ENCODE measurements at places on chromosomes 5 and 9.

DNA sequence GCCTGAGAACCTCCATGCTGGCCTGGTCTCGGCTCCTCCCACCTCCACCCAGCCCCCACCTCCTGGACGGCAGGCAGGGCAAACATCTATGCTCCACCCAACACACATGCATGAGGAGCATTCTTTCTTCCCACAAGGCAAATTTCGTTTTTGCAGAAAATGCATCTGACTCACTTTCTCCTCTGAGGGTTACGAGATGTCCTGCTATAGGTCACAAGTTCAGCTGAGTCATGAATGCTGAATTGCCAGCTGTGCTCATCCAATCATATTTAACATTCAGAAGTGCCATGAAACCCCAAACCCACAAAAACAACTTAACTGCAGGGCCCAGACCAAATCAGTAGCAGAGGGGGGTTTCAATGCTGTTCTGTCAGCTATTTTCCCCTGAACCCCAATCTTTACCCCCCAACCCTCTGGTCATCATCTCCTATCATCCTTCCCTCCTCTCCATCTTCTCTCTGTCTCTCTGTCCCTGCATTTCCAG lies 39.0 kb upstream of the OSMR start:
- peak; percentile 74 for DNase-seq

- DNase-seq: peak; percentile 55
Observed at GRCh38 chr9:88775037-88775471, 216.2 kb upstream of the S1PR3 start.

DNA sequence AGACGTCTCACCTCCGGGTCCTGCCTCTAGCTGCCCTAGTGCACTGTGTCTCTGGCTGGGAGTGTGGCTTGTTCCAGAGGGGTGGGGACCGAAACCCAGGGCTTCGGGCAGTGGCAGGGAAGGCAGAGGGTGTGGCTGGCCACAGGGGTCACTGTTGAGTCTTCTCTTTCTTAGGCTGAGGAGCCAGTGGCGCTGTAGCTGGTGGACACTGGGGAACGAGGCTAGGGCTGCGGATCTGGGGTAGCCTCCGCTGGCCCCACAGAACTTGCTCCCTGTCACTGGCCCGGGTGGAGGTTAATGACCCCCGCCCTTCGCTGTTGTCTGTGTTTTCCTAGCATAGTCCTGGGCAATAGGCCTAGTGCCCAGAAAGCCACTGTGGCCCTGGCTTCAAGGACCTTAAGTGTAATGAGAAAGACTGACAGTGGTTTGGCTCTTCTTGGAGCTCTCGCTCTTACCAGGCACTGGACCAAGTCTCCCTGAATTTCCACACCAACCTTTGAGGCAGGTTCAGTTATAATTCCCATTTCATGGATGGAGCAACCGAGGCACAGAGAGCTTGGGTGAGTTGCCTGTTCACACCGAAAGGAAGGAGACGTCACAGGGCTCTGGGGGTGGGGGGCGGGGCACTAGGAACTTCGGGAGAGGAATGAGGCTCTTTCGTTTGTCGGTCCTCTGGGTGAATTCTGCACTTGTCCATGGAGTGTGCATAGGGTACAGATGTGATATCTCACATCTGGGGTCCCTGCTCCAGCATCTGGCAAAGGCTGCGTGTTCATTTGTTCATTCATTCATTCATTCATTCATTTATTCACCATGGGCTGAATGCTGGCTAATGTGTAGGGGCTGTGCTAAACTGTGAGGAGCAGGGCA lies 4.8 kb upstream of the IER5L start:
- no peak for DNase-seq

DNA sequence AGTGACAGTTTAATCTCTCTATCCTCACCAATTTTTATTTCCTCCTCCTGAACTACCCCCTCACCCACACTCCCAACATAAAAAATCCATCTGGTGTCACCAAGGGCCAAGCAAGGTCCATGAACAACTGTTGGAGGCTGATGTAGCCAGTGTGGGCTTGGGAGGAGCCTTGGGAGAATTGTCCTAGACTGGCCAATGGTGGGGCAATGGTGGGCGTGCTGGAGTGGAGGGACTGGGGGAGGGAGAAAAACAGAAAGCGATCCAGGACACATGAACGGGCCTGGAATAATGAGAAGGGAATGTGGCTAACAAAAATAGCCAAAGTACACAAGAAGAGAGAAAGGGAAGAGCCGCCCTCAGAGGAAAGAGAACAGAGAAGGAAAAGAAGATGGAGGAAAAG lies 272.6 kb downstream of the ENC1 start:
- DNase-seq: no peak

GRCh38 chr9:17600962-17601593 lies 22.2 kb downstream of the SH3GL2 start:
- DNase-seq: no peak

DNA sequence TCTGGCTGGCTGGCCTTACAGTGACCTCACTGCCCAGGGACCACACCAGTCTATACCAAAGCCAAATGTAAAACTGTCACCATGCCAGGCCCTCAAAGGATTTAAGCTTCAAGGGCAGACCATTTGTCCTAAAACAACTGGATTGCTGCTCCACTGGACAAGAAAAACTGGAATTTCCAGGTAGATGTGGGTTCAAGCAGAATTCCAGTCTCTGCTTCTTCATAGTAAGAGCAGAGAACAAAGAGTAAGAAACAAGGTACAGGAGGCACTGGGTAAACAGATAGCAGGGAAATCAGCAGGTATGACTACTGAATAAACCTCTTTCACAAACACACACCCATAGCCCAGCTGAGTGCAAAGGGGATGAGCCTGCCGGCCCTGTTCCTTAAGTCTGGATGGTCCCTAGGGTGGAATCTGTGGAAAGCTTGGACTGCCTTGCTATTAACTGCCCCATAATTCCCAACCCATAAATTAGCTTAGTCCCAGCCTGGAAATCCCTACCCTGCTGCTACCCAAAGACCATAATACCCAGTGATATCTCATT lies 5.5 kb downstream of the B4GALT1 start:
- DNase-seq: no peak

- DNase-seq: peak; percentile 71
Observed at GRCh38 chr5:142106061-142106460, 2.5 kb upstream of the NDFIP1 start.

- no peak for DNase-seq
Observed at GRCh38 chr9:95116002-95116807, 201.3 kb downstream of the FANCC start.

DNA sequence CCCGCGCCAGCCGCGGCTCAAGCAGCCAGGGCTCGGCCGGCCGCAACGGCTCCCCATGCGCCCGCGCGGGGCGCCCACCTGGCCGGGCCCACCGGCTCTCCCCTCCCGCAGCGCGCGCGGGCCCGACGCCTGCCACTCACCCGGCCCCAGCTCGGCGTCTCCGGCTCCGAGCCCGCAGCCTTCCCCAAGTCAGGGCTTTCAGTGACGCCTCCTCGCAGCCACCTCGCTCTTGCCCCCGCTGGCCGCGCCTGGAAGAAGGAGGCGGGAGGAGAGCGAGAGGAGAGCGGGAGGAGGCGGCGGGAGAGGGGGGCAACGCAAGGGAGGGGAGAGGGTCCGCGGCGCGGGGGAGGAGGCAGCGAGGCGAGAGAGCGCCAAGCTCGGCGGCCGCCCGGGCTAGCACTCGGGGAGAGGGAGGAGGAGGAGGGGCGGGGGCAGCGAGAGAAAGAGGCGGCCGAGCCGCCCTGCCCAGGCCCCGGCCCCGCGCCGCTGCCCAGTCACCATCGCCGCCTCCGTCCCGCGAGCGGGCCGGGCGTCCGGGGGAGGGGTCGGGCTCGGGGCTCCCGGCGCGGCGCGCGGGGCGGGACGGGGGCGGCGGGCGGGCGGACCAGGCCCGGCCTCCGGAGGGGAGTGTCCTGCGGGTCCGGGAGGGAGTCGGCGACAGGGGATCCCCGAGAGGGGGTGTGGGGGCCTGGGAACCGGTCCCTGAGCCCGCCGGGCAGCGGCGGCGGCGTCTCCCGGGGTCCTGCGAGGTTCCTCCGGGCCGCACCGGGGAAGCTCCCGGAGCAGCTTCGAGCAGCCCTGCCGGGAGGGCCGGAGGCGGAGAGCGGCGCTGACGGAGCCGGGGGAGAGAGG lies at the start of gene LHFPL2:
Gene LHFPL2, minus strand, starts transcription at position 414 of the 852 bp plus-strand sequence. CDS start 138,559 bp downstream, outside the sequence.
- DNase-seq: peak; percentile 93

DNA sequence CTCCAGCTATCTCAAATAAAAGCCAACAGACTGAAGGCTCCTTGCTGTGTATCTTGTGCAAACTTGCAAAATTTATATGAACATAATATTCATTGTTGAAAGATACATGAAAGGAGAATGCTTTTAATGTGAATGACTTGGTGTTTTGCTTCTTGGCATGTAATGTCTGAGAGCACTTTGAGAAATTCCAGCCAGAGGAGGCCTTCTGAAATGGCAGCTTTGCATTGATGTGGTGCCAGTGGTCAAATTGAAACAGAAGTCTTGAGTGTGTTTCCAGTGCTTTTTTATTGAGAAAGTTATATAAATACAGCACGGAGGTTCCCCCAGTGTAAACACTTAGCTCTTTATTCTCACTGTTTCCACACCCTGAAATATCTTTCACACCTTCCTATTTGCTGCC lies 182.1 kb downstream of the ADCY2 start:
- no peak for DNase-seq

- DNase-seq: no peak
Observed at GRCh38 chr5:94920570-94920969, 302.1 kb downstream of the SLF1 start.

- DNase-seq: peak; percentile 60
Observed at GRCh38 chr9:73151653-73152542, at the start of gene ANXA1. Gene ANXA1, plus strand, starts transcription at chr9:73151865. Its CDS starts 6,671 bp downstream, at chr9:73158536.

- no peak for DNase-seq
Observed at GRCh38 chr9:109916316-109916715, 136.3 kb downstream of the PALM2AKAP2 start.

DNA sequence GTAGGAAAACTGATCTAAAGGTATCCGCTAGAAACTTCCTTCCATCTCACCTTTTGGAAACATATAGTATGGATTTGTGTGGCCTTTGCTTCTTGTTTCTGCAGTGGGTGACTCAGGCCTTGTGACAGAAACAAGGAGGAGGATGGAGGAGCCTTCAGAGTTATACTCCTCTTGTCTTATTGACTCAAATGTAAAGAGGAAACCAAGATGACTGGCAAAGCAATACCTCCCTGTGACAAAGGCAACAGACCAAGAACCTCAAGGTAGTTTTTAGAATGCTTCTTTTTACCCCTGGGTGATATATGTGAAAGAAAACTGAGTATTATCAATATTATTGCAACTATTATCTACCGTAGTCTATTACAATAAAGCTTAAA lies 123.3 kb upstream of the SLIT3 start:
- no peak for DNase-seq

DNA sequence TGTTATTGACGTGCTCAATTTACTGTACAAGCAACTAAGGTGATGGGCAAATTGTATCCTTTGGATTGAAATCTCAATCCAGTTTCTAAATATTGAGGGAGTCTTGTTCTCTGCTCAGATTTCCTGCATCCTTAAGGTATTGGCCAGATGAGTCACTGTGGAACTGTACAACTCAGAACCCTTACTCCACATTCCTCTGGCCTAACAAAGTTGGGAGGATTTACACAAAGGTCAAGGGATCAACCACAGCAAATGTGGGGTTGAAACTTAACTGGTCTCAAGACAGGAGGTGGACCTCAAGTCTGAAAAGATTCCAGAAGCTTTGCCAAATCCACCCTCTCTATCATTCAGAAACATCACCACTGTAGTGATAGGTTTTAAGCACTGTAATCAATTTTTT lies 81.5 kb upstream of the AGXT2 start:
- DNase-seq: peak; percentile 80

DNA sequence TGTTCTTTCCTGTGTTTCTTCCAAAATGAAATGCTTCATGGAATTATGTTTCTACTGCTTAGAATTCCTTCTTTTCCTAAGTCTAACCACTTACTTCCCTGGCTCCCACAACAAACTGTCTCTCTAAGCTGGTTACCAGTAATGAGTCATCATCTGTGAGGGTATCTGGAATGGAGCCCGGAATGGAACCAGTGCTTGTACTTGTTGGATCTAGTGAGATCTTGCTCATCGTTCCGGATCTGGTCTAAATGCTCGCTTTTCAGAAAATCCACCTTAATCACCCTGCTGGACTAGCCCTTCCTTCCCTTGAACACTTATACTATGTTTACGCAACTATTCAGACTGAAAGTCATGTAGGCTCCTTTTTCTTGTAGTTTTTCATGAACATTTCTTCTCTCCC lies 184.8 kb downstream of the PBX3 start:
- DNase-seq: peak; percentile 86

GRCh38 chr5:147555176-147555575 lies 45.3 kb upstream of the DPYSL3 start:
- DNase-seq: no peak

GRCh38 chr5:88235828-88236227 lies 32.8 kb downstream of the TMEM161B start:
- no peak for DNase-seq

DNA sequence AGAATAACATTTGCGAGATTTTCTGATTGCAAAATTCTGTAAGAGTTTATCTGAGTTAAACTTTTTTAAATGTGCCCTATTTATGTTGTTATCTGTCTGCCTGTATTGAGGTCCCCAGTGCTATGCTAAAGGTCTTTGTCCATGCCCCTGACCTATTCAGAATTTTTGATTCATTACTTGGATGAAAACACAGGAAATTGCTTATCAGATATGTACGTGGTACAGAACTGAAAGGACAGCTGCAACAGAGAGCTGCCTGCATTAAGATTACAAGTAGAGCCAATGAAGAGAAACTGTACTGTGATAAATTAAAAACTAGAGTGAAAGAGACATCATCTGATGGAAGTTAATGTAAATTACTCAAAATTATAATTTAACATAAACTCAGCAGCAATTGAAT lies 408.8 kb downstream of the ADGRV1 start:
- DNase-seq: no peak

- DNase-seq: no peak
Observed at GRCh38 chr5:111572561-111572960, 60.2 kb upstream of the STARD4 start.

DNA sequence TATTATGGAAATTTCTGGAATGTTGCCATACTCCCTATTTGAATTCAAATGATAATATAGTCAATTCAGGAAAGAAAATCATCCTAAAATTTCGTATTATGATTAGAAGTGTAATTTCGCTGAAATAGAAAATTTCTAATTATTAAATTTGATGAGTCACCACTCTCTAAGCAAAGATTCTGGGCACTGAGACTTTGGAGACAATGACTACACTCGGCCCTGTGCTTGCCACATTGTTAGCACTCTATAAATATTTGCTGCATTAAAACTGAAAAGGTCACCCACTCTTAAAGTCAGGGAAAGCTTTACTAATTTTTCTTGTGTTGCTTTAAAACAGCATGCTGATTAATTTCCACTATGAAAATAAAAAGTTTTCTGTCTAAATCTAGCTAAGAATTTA lies 240.3 kb downstream of the TLE4 start:
- DNase-seq: peak; percentile 38

DNA sequence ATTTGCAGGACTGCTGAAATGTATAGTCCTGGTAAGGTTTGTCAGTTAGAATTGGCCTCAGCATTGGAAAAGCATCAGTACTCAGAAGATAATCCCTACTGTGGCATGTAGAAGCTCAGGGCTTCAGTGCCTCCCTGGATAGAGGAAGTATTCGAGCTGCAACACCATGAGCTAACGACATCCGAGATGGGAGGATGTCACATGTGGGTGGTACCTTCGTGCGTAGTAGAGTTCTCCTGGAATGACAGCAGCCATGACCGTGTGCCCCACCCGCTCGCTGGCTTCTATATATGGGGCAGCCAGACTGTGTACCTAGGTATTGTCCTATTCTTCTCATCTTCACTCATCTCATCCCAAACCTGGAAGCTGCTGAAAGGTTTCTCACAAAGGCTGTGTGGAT lies 345.8 kb upstream of the KLF9 start:
- DNase-seq: no peak

GRCh38 chr9:94867281-94867841 lies 140.9 kb downstream of the AOPEP start:
- peak; percentile 65 for DNase-seq

- DNase-seq: no peak
Observed at GRCh38 chr9:123420592-123421111, 64.7 kb downstream of the CRB2 start.
